ENCODE measurements at places on chromosomes 1 and 21.

DNA sequence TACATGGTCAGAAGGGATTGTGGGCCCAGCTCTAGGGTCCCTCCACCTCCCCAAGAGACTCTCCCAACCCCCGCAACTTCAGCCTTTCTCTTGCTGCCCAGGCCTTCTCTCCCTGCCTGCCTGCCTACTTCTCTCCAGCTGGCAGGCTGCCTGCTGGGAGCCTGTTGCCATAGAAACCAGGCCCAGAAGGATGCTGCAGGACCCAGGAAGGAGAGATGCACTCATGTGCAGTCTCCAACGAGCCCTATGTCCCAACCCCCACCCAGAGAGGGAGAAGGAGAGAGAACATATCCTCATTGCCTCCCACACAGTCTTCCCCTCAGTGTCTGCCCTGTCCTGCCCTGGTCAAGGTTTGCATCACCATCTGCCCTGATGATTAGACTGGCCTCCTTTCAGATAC is 10.8 kb upstream of the SMIM12 start:
- no peak for DNase-seq

DNA sequence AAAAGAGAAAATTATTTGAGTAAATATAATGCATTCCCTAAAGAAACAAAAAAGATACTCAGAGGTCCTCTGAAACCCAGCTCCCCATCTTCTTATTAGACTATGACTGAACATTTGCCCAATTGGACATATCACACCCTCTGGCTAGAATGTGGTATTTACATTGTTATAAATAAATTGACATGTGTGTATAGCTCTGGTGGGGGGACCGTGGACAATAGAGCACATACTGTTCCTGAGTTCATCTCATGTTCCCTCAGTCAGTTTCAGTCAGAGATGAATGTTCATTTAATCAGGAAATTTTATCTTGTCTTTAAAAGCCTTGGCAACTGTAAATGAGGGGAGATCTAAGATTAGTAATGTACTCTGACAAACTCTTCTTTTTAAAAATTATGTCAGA is 459.3 kb upstream of the ADAMTS5 start:
- DNase-seq: no peak

GRCh38 chr1:43438006-43438405 is 15.7 kb downstream of the HYI start:
- DNase-seq: no peak

DNA sequence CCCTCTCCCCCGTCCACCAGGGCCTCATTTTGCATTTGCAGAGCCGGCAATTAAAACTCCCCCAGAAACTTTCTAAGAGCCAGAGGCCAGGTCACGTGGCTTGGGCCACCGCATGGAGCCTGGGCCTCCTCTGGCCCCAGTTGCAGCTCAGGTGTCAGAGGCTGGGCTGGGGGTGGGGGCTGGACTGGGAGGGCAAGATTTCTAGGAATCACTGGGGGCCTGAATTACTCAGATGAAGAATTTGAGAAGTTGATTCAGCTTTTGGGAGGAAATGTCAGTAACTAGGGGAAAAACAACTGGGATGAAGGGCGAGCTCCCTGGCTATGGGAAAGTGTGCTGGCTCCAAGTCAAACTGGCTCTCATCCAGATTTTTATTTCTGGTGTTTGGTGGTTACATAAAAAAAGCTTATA is 151.0 kb downstream of the CDC7 start:
- no peak for DNase-seq

- DNase-seq: no peak
Observed at GRCh38 chr1:30758785-30759380, 1.3 kb upstream of the LAPTM5 start.

DNA sequence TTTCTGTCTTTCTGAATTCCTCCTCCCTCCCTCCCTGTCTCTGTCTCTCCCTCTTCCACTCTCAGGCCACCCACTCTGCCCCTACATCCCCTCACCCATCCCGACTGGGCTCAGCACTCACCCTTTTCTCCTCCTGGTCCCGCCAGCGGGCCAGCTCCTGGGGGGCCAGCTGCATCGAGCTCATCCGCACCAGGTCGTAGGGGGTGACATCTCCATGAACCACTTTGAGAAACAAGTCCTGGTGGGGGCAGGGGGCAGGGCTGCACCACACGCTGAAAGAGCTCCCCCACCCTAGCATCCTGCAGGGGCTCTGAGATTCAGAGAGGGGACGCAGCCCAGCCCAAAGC is 17.8 kb downstream of the SPOCD1 start:
- DNase-seq: no peak

- DNase-seq: peak; percentile 27
Observed at GRCh38 chr1:9909234-9910046, 629 bp downstream of the CTNNBIP1 start.

- no peak for DNase-seq
Observed at GRCh38 chr1:3912809-3913685, 13.0 kb upstream of the C1orf174 start.

- DNase-seq: no peak
Observed at GRCh38 chr1:9466780-9467758, 72.2 kb upstream of the SLC25A33 start.

DNA sequence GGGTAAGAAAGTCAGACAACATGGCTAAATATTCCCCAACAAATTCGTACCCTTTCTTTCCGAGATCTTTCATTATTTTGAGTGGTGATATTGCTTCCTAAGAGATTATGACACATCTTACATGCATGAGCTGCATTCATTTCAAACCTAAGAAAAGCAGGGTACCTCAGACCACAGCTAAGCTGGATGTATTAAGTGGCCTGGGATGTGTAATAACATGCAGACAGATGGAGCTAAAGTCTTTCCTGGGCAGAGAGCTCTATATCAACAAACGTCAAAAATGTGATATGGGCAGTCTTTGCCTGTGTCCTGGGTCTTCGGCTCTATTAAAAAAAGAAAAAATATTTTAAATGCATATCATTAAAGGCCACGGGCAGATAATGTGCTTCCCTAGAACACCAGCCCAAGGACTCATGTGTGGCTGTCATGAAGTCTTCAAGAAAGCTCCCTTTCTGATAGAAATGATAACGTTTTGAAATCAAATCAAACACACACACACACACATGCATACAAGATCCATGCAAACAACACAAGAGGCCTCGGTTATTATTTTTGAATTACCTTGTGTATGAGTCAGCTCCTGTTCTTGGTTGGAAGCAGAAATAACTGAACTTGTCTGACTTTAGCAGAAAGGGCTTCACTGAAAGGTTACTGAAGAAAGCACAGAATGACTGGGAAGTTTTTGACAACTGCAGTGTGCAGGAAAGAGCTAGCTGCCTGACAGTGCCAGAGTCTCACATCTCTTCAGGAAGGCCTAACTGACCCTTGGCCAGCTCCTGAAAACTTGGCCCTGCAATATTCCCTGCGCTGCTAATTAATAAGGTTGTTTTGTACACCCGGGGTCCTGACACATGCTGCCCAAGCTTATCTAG is 231.2 kb downstream of the DSCAM start:
- DNase-seq: no peak

DNA sequence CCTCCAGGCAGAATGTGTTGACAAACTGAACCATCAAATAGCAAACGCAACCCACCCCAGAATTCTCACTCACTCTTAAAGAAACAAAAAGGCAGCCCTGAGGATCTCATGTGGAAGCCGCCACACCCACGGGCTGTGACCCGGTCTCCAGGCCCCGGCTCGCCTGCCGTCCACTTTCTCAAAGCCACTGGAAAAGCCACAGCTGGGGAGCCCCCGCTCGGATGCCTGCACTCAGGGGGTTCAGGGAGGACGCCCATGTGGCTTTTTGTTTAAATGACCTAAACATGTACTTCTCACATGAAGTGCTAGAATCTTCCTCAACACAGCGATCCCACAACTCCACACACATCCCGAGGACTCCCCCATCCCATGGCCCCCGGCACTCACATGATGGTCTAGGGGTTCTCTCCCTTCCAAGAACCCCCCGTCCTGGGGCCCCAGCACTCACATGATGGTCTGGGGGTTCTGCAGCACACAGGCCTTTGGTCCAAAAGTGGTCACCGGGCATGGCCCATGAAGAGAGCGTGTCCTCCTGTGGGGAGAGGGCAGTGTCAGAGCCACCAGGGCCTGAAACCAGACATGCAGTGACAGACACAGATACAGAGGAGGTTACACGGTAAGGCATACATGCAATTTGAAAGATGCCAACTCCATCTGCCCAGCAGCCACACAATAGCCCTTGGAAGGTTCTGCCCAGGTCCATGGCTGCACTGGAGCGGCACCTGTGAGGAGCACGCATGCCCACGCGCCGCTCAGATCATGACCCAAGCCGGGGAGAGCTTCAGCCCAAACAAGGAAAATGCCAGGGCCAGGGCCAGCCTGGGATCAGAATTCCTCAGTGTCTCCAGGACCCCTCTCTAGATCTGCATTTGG is 16.5 kb downstream of the NADK start:
- no peak for DNase-seq

GRCh38 chr1:243345205-243345604 is 89.4 kb downstream of the SDCCAG8 start:
- no peak for DNase-seq

- DNase-seq: no peak
Observed at GRCh38 chr1:32665915-32666314, 14.9 kb downstream of the RBBP4 start.

- no peak for DNase-seq
Observed at GRCh38 chr1:89051955-89052312, 13.1 kb downstream of the GBP1 start.

DNA sequence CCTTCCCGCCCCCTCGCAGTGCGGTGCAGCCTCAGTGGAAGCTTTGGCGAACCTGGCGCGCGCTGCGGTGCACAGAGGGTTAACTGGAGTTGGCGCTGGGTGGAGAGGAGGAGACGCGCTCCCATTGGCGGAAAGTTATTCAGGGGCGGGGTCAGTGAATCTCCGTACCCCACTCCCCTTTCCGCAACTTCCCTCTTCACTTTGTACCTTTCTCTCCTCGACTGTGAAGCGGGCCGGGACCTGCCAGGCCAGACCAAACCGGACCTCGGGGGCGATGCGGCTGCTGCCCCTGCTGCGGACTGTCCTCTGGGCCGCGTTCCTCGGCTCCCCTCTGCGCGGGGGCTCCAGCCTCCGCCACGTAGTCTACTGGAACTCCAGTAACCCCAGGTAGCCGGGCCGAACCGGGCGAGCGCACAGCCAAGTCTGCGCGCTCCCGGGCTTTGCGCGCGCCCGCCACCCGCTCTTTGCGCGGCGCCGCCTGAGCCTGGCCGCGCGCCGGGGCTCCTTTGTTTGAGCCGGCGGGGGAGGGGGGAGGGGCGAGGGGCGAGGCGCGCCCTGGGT is at the start of gene EFNA4:
EFNA4 (plus strand) TSS at position 191 of the 561 bp plus-strand sequence; CDS start at position 275, 84 bp downstream.
- peak; percentile 71 for DNase-seq

DNA sequence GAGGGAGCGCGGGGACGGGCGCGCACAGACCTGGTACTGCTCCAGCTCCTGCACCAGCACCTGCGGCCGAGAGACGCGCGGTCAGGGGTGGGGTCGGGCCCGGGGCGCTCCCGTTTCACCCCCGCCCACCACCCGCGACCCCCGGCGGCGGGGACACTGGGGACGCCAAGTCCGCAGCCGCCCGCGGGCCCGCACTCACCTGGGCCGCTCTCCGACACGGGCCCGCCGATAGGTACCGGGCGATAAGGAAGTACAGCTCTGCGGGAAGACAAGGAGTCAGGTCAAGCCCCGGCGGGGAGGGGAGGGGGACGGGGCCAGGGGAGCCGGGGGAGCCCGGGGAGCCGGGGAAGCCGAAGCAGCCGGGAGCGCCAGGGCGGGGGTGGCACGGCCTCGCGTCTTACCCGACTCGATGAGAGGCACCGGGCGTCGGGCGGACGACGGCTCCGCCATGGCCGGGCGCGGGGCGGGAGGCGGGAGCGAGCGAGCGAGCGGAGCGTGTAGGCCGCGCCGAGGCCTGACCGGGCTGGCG is 326 bp downstream of the BRWD1 start:
- DNase-seq: no peak

GRCh38 chr1:54371942-54372275 is 34.3 kb downstream of the SSBP3 start:
- DNase-seq: no peak

DNA sequence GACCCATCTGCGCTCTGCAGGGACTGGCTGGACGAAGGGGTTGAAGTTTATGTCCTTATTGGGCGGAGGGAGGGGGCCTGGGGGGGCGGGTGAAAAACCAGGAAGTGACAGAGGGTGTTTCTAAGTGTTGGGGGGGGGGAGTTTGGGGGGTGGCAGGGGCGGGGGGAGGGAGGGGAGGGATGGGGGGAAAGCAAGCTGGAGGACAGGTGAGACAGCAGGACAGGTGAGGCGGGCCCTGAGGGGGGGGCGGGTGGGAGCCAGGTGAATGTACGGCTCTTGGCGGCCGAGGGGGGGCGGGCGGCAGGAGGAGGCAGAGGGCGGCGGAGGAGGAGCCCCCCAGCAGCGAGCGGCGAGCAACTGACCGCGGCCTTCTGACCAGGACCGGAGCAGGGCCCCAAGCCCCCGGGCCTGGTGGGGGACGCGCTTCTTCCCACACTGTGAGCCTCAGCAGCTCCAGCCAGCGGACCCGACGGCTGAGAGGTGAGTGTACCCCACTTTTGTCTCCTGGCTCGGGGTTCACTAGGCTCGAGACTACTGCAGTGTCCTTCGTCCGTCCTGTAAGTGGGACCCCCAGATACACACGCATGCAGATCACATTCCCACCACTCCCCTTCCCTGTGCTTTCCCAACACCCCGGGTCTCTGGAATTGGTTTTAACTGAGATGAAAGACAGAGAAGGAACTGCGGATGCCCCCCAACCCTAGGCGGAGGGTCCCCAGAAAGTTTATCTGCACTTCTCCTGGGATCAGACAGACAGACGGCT is at the start of gene ZBTB7B:
ZBTB7B (plus strand) TSS at position 339 of the 763 bp plus-strand sequence. CDS start 11,859 bp downstream, outside the sequence.
- no peak for DNase-seq

DNA sequence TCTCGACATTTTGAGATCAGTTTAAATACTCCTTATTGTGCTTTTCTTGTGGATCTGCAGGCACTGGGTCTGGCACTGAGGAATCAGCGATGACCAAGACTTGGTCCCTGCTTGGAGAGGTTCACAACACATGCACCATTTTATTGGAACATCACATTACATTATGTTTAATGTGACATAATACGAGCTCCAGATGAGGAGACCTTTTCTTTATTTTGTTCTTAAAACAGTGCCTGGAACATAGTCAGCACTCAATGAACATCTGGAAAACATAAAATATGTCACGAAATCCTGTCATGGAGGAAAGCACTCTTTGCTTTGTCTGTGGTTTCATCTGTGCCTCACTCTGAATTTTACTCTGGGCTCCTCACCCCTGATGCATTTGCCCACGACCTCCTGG is 110.7 kb downstream of the ST6GALNAC3 start:
- no peak for DNase-seq

- DNase-seq: no peak
Observed at GRCh38 chr1:153547560-153548551, 1.2 kb downstream of the S100A3 start.

GRCh38 chr1:156146769-156147405 is 6.5 kb upstream of the SEMA4A start:
- DNase-seq: no peak

DNA sequence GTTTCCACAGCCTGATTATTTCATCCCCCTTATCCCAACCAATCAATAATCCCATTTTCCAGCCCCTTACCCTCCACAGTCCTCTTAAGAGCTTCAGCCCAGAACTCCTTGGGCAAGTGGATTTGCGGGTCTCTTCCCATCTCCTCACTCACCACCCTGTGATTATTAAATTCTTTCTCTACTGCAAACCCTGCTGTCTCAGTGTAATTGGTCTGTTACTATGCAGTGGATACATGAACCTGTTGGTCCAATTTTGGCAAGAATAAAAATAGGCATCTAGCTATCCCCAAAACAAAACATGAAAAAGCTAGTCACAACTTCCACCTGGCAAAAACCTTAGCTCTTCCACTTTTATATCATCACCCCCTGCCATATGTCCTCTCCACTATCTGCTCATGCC is 36.2 kb upstream of the TNFSF4 start:
- DNase-seq: no peak

GRCh38 chr1:36464605-36465393 is 615 bp upstream of the MRPS15 start:
- DNase-seq: no peak

- DNase-seq: no peak
Observed at GRCh38 chr1:222706815-222707214, 5.5 kb downstream of the AIDA start.
